ENCODE measurements at places on chromosomes 13 and 19. TPM values are rescaled to one million over a fixed set of nuclear protein-coding genes. Genes with fewer than 3 reads are reported as not detected.

ATP4B gene
- not detected for total RNA-seq

ZNF560 gene
- 0.49 TPM for total RNA-seq

EPS8L1 gene
- total RNA-seq, result 4.9 TPM

SNRPD2 gene
- total RNA-seq, result 101 TPM

ZNF565 gene
- total RNA-seq, result 18.4 TPM

C2CD4C gene
- 16.0 TPM for total RNA-seq

NLRP11 gene
- total RNA-seq, result not detected

C1QTNF9B gene
- not detected for total RNA-seq

NLRP4 gene
- not detected for total RNA-seq
